ENCODE measurements at places on chromosomes 11 and 22.

- DNase-seq = no peak
Observed at GRCh38 chr22:31271485-31271884, 20.8 kb downstream of the PIK3IP1 start.

DNA sequence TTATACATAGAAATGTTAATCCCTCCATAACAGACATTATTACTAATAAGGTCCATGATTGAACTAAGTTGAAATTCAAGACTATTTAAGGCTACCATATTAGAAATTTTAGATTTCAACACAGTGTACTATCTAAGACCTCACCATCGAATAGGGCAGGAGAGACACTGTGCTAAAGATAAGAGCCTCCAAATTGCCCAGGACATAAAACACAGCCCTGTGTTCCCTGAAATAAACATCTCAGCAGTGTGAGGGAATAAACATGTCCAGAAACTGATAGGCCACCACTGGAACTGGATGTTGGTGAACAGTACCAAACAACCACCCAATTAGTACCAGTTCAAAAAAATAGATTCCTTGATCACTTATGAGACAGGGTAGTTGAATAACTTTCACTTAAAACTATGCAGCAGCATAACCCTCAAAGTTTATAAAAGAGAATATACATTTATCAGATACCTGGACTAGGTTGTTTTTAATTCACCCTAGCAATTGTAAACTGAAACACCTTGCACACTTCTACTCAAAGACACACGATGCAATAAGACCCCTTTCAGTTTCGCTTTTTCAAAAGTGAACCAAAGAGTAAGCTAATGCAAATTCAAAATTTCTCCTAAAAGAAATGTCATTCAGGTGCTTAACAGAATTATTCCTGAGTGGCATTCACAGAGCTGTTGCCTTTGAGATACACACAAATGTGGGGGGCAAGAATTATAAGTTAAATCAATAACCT is 34.3 kb downstream of the USP28 start:
- DNase-seq = no peak

DNA sequence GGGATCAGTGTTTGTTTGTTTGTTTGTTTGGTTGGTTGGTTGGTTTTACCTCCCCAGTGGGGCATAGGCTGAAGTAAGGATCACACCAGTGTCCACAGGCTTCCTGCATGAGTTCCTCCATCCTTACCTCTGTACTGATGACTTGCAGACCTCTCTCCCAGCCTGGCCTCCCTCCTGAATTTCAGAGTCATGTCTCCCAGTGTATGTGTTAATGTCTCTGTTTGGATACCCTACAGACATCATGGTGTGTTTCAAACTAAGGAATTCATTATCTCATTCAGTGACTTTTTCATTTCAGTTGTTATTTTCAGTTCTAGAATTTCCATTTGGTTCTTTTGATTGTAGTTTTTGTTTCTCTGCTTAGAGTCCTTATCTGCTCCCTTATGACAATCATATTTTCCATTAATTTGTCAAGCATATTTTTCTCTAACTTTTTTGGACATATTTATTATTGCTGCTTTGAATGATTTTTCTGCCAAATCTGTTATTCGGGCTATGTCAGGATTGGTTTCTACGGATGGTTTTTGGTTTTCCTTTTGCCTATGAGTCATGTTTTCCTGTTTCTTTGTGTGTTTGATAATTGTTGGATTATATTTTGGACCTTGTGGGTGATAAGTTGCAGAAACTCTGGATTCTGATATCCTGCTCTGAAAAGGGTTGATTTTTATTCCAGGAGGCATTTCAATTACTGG is 23.6 kb downstream of the MYEOV start:
- DNase-seq = no peak

GRCh38 chr11:133833898-133834681 is 11.2 kb downstream of the SPATA19 start:
- DNase-seq = no peak

DNA sequence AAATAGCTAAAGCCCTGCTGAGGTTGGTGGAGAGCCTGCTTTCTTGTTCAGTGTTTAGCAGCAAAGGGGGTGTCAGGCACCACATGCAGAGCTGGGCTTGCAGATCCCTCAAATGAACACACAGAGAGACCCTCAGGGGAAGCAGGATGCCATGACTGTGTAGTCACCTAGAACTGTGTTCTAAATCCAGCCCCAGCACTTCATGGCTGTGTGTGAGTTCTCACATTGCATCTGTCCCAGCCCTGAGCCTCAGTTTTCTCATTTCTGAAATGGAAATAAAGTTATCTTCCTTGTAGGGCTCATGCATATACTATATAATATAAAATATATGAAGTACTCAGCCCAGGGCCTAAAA is 47.1 kb downstream of the CWC15 start:
- no peak for DNase-seq

- DNase-seq = peak; percentile 42
Observed at GRCh38 chr11:45371251-45372115, 85.3 kb upstream of the SYT13 start.

DNA sequence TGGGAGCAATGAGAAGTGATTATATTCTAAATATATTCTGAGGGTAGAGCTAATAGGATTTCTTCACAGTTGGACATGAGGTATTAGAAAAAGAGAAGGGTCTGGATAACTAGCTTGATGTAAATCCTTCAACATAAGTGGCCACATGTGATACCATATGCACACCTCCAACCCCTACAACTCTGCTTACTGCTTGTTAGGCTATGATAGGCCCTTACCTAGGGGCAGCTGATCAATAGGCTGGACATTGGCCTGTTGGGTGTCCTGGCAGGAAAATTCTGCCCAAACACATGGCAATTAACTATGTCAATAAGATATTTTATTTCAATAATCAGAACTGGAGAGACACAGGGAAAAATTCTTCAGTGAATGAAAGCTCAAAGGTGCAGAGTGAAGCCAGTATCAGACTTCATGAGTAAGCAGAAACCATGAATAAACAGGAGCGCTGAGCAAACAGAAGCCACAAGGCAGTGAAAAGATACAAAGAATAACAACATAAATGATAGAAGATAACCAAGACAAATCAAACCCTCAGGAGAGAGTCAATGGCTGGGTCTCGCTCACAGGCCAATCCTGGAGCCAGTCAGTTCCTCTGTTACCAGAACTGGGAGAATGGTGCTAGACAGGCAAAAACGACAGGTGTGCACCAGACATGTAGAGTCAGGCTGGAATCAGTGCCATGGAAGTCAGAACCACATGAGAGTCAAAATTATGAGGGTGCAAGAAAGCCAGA is 46.3 kb upstream of the PSMA1 start:
- DNase-seq = no peak

DNA sequence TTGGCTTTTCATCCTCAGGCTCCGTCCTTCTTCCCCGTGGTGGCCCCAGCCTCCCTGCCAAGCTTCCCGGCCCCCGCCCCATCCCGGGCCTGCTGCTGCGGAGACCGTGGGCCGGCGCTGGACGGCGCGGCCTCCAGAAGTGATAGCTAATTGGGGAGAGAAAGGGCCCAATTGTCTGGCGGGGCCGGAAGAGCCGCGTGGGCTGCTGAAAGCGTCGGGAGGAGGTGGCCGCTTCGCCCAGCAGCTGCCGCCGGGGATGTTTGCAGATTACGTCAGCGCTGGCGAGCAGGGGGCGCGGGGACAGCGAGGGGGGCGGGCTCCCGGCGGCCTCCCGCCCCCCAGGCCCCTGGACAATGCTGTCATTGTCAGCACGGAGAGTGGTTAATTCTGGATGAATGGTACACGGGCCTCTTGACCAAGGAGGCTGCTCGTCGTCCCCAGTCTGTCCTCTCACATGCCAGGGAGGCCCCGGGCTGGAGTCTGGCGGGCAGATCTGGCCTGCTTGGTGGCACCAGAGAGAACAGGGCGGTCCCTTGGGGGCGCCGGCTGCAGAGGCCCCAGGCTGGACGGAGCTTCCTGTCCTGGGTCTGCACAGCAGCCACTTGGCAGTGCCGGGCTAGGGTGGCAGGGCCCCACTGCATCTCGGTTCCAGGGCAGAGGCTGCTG is 1.6 kb downstream of the SMIM38 start:
- DNase-seq = peak; percentile 79

DNA sequence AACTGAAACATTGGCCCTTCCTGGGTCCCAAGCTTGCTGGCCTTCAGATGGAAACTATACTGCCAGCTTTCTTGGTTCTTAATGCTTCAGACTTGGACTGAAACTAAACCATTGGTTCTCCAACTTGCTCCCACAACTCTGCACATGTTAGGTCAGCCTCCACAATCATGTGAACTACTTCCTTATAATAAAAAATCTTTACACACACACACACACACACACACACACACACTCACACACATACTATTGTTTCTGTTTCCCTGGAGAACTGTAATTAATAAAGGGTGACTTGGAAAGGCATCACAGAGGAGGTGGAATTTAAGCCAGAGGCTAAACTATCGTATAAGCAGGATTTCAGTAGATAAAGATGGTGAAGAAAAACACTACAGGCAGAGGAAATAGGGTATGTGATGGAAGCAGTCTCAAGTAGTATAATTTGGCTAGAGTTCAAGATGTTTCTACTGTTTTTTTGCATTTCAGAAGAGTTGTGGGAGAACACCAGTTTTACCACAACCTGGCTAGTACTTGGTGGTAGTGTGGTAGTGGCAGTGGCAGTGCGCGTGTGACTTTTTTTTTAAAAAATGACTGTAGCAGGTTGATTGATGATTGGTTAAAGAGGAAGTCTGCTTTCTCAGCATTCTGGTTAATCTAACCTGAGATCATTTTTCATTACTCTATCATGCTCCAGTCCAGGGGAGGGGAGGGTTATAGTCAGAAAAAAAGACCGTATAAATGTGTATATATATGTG is 70.1 kb downstream of the PDE3B start:
- no peak for DNase-seq

DNA sequence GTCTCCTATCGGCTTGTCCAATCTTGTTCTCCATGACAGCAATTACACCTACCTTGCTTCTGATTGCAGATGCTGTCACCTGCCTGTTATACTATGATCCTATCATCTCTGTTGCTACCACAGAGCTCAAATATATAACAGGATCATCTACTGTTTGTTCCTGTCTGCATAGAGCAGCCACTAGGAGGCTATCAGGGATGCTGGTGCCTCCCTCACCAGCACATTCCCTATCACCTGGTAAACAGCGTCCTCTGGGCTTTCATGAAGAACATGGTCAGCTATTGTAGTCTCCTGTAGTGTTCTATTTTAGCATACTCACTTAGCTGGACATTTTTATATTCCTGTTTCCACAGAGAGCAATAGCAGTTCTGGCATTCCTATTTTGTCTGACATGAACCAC is 87.8 kb upstream of the FAT3 start:
- DNase-seq = no peak

DNA sequence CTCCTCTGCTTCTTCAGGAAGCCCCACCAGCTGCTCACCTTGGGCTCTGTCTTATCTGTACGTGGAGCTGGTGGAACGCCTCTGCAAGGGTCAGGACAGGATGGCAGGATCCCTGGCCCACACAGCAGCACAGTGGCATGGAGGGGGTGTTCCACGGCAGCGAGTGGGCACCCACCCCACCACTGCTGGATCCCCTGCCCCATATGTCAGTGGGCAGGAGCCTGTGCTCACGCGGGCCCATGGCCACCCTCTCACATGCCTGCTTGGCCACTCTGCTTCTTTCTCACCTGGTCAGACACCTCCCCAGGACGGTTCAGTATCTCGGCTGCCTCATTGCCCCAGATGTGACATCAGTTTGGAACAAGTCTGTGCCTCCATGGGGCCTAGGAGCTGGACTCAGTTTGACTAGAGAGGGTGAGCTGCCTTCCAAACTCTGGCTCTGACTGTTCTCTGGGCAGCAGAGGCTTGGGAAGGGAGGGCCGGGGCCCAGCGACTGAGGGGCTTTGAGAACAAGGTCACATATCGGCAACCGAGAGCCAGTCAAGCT is 98.1 kb upstream of the LMO1 start:
- no peak for DNase-seq

GRCh38 chr22:42425989-42426355 is 6.2 kb downstream of the NFAM1 start:
- no peak for DNase-seq

GRCh38 chr22:49502126-49502826 is 325.4 kb downstream of the BRD1 start:
- no peak for DNase-seq

DNA sequence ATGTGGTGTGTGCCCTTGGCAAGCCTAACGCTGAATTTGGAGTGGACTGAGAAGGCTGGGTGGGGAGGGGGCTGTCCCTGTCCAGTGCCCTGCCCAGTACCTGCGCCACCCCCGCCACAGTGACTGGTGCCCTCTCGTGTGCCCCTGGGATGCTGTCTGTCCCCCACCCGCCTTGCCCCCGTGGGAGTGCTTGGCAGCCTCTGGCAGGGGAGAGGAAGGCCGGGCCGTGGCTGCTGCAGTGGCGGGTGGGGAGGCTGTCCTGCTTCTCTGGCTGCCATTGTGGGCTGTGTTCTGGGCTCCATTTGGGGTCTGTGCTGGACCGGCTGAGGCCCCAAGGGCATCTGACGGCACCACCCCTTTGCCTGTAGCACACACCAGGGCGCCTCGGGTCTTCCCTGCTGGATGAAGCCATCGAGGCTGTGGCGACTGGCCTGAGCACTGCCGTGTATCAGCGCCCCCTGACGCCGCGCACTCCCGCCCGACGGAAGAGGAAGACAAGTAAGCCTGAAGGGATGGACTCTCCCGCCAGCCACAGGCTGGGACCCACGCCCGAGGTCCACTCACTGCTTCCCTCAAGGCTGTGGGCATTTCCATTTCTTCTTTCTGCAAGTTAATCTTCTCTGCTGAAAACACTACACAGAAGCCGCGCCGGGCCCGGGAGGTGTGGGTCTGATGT is 17.6 kb downstream of the IRF7 start:
- no peak for DNase-seq

DNA sequence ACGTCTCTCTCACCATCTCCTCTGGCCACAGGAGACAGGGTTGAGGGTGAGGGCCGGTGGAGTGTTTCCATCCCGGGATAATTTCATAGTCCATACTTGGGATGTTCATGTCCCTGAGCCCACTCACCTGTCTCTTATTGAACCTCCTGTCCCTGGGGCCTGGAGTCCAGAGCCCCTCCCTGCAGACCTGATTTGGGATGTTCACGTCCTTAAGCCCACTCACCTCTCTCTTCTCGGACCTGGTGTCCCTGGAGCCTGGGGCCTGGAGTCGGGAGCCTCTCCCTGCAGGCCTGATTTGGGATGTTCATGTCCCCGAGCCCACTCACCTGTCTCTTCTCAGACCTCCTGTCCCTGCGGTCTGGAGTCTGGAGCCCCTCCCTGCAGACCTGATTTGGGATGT is 868.2 kb downstream of the BRD1 start:
- DNase-seq = no peak

GRCh38 chr22:43897751-43898261 is 6.0 kb upstream of the PNPLA5 start:
- DNase-seq = peak; percentile 17

DNA sequence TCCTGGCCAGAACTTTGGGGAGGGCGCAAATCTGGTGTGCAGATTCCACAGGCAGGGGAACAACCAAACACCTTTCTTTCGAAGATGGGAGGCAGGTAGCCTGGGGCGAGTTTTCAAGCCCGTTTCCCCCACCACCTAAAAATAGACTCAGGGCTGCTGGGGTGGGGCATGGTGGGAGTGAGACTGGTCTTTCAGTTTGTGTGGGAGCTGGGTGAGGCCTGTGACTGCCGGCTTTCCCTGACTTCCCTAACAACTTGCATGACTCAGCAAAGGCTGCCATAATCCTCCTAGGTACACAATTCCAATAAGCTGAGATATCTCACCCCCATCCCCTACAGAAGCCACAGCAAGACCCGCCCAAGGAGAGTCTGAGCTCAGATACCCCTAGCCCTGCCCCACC is 4.3 kb upstream of the OR5B12 start:
- no peak for DNase-seq

GRCh38 chr11:19241260-19242178 is 774 bp upstream of the E2F8 start:
- no peak for DNase-seq

GRCh38 chr11:92838759-92839310 is 130.6 kb upstream of the MTNR1B start:
- DNase-seq = no peak

GRCh38 chr11:70860888-70861287 is 391.5 kb downstream of the SHANK2 start:
- no peak for DNase-seq

Data from hypothalamus (tissue), 51 donors.